ENCODE measurements at places on chromosomes 2 and 18.

- peak; percentile 77 for DNase-seq
Measured at GRCh38 chr2:198127627-198128026, 323.2 kb downstream of the PLCL1 start.

DNA sequence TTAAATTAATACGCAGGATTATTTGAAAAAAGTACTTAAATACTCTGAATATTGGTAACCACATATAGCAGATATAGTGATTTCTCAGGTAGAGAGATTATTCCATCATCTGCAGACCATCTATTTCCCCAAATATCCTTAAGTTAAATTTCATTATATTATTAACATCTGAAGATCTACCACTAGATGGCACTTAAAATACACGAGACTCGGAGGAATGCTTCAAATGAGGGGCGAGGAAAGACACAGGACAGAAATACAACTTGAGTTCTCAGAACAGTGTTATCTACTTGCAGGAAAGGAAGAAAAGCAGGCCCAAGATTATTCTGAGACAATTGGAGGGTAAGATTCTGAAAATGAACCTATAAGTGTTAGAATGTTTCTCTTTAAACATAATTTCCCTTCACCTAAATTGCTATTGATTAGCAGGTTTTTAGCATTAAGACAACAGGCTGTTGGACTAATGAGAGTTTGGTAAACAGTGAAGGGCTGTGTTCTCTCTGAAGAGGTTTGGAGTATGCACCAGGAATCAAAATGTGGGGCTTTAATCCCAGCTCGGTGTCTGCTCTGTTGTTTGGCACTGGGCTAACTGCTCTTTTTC, 76.9 kb upstream of the GCFC2 start:
- DNase-seq = peak; percentile 29

DNA sequence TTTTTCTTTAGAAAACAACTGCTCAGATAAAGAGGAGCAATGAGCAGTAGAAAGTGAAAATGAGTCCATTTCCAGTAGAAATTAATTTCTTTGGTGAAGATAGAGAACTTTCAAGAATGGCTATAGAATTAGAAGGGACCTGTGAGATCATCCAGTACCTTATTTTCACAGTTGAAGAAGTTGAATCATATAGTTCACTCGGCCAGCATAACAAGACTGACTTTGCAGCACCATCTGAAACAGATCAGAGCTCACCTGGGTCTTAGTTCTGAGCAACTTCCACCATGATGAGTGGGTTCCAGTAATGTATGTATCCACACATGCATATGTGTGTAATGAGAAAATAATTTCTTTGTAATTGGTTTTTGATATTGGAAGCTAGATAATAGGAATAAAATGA, 58.6 kb downstream of the CERS6 start:
- DNase-seq = no peak

- DNase-seq = no peak
Measured at GRCh38 chr2:120701096-120701495, 34.6 kb upstream of the GLI2 start.

- no peak for DNase-seq
Measured at GRCh38 chr2:158297120-158297519, 159.4 kb downstream of the CCDC148 start.

- no peak for DNase-seq
Measured at GRCh38 chr2:88234760-88235159, 64.6 kb downstream of the THNSL2 start.

DNA sequence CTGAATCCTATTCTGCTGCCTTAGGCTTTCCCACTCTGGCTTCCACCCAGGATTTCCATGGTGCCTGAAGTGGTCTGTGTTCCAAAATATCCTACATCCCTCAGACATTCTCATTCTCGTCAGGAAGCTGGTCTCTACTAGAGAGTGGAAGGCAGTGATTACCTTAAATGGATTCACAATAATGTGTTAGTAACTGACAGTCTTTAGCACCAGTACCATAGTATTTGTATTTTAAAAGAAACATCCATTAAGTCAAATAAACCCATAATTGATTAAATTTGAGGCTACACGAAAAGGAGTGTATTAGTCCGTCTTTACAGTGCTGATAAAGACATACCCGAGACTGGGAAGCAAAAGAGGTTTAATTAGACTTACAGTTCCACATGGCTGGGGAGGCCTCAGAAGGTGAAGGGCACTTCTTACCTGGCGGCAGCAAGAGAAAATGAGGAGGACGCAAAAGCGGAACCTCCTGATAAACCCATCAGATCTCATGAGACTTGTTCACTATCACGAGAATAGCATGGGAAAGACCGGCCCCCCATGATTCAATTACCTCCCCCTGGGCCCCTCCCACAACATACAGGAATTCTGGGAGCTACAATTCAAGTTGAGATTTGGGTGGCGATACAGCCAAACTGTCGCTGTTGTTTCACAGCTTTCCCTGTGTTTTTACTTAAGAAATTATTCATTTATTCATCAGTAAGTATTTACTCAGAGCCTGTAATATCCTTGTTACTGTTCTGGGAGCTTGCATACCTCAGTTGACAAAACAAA, 306.5 kb downstream of the STK39 start:
- DNase-seq = no peak

DNA sequence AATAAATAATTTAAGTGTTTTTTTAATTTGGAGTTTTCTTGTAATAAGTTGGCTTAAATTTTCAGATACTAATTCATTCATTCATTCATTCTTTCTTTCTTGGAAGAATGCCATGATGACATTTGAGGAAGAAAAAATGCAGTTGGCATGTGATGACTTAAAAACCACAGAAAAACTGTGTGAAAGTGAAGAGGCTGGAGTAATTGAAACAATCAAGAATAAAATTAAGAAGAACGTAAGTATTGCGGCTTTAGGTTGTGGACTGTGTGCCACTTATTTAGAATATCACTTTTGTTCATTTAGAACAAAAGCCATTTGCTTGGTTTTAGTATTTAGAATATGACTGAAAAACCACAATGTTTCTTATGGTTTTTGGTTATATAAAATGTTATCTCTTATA, 51.4 kb downstream of the TTC39C start:
- DNase-seq = no peak

GRCh38 chr2:18124116-18124835, 245.8 kb downstream of the KCNS3 start:
- no peak for DNase-seq

DNA sequence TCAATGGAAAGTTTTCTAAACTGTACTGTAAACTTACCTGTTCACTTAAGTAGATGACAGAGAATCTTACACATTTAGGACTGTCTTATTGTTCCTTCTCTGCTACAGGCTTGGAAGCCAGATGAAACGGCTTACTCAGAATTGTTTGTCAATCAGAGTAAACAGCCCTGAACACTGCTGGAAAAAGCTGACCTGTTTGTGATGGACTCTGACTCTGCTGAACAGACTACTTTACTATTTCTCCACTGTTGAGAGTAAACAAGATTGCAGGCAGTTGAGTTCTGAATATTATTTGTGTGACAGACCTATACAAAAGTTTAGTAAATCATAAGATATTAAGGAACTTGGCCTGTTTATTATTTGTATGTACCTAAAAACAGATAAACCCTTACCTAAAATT, 99.0 kb downstream of the NOL10 start:
- no peak for DNase-seq

GRCh38 chr2:183490489-183490888, 366.2 kb downstream of the NUP35 start:
- no peak for DNase-seq

GRCh38 chr2:171923206-171923605, 945 bp downstream of the HAT1 start:
- DNase-seq = peak; percentile 60

- no peak for DNase-seq
Measured at GRCh38 chr2:68403199-68403644, 38.1 kb downstream of the PLEK start.

- peak; percentile 45 for DNase-seq
Measured at GRCh38 chr2:9820020-9820973, 23.0 kb upstream of the TAF1B start.

- DNase-seq = no peak
Measured at GRCh38 chr2:135245071-135245470, 193.0 kb downstream of the RAB3GAP1 start.

- no peak for DNase-seq
Measured at GRCh38 chr2:71640489-71640888, 187.1 kb downstream of the DYSF start.

- DNase-seq = peak; percentile 58
Measured at GRCh38 chr2:28346587-28346986, 46.1 kb upstream of the FOSL2 start.

- DNase-seq = no peak
Measured at GRCh38 chr2:16972276-16972675, 306.6 kb upstream of the CYRIA start.

DNA sequence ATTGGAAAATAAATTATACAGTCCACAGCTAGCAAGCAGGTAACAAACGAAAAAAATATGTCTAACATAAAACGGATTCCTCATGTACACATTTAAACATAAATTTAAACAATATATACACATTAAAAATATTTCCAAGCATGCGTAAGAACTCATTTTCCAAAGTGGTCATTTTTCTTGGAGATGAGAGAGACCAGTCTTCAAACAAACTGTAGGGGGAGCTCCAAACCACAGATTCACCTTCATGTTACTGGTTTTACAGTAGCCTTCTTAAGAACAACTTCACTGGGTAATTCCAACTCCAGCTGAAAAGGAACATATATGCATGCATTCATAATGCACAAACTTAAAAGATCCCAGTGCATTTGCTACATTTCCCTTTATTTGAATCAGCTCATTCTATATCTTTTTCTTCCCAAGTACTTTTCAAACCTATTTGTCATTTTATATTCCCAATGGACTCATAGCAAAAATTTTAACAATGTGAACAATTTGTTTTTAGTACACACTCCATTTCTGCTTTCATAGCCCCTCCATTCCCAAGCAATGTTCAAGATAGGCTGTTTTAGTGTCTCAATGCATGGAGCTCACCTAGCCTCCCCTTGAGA, 4.7 kb upstream of the STAMBP start:
- DNase-seq = peak; percentile 87

DNA sequence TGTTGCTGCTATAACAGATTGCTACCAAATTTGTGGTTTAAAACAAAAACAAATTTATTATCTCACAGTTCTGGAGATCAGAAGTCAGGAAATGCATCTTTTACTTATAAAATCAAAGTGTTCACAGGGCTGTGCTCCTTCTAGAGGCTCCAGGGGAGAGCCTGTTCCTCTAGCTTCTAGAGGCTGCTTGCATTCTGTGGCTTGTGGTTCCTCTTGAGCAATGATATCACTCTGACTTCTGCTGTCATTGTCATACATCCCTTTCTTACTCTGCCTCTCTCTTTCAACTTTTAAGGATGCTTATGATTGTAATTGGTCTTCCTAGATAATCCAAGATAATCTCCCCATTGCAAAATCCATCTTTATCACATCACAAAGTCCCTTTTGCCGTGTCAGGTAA, 6.1 kb upstream of the DCC start:
- no peak for DNase-seq

DNA sequence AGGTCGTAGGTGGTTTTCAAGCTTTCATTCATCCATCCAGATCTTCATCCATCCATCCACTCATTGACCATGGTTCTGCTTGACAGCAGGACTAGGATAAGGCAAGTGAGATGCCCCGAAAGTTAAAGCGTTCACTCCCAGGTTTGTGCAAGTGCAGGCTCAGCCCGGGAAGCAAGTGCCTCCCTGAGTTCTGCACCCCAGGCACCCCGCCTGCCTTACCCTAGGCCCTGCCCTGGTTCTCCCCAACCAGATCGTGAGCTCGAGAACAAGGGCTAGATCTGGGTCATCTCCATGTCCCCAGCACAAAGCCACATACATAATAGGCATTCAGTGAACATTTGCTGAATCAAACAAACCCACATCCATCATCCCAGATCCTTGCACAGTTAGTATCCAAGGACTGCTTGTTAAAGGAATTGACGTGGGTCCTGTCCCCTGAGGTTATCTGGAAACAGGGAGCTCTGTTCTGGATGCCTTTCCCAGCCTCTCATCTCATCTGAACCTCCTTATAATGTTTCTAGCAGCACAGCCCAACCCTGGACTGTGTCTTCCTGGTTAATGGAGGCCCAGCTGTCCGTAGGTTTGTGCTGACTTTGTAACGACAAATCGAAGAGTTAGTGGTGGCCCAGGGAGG, 116.1 kb upstream of the GPC1 start:
- DNase-seq = no peak

GRCh38 chr2:175631245-175631623, 370.8 kb downstream of the LNPK start:
- DNase-seq = no peak

- no peak for DNase-seq
Measured at GRCh38 chr2:220315098-220315823, 687.8 kb downstream of the SLC4A3 start.

- no peak for DNase-seq
Measured at GRCh38 chr2:233419602-233420391, 65.5 kb downstream of the DGKD start.

DNA sequence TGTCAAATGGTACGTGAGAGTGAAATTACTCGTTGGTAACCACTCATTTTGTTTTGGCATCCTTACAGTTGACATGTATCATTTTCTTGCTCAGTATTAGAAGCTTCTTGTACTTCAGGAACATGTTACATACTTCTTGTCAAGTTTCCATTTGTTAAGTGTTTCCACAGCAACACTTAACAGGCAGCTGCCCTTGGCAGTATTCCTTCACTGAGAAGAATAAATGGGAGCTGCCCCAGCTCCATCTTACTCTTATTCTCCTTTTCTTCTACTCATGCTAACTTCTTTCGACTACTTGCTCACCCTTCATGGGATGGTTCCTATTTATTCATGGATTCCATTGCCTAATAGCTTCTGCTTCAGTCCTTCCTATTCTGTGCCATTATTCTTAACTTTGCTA, 60.1 kb upstream of the TUBA3E start:
- DNase-seq = no peak

DNA sequence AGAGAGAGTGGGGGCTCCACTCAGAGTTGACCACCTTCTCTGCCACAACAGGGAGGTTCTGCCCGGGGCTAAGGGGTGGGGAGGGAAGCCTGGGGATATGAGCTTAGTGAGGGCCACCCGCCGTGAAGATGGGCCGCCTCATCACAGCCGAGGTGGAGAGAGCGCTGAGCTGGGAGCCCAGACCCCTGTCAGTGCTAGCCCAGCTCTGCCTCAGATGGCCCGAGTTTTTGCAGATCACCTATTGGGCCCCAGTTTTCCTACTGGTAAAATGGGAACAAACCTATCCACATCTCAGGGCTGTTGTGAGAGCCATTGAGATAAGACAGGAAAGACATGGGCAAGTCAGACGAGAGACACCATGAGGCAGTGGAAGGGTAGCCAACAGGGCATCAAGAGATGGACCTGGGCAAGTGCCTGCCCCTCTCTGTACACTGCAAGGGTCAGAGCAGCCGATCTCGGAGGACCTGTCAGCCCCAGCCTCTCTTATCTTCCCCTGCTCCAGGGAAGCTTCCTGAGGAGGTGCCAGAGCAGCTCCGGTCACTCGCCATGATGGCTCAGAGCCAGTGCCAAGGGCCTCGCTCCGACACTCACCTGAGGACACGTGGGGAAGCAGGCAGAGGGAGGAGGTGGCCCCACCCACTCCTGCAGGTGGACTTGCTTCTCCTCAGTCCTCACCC, 88.9 kb downstream of the MCFD2 start:
- no peak for DNase-seq
